ENCODE measurements at places on chromosomes 3 and 15.

DNA sequence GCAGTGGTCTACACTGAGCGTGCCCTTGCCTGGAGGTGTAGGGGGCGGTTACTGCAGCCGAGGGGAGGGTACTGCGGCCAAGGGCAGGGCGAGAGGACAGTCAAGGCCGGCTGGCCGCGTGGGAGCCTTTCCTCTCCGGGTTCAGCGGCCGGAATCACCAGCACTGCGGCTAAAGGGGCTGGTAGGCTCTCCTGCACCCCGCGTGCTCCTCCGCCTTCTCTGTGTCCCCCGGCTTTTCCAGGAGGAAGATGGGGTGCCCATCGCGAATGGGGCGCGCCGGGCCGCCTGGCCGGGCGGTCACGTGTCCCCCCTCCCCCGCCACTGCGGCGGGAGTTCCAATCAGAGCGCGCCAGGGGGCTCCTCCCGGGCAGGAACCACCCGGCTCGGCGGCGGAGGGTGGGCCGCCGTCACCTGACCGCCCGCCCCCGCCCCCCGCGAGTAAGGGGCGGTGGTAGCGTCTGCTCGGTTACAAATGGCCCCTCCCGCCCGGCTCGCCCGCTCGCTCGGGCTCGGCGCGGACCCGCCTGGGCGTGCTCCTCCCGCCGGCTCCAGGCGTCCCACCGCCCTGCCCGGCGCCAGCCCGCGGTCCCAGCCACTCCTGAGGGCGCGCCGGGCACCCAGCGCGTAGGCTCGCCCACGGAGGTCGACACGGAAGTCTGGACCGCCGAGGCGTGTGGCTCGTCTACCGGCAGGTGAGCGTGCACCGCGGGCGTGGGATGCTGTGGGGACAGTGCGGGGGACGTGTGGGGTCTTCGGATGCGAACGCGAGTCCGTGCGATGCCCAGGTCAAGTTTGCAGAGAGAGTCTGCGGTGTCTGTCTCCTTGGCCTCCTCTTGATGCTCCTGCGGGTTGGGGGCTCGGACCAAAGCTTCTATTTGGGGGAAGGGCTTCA lies 242.6 kb upstream of the TOPAZ1 start:
- DNase-seq = no peak

GRCh38 chr15:48331796-48332641 lies 790 bp downstream of the DUT start:
- peak; percentile 56 for DNase-seq

GRCh38 chr15:80072285-80072994 lies 13.0 kb downstream of the ZFAND6 start:
- DNase-seq = peak; percentile 78

DNA sequence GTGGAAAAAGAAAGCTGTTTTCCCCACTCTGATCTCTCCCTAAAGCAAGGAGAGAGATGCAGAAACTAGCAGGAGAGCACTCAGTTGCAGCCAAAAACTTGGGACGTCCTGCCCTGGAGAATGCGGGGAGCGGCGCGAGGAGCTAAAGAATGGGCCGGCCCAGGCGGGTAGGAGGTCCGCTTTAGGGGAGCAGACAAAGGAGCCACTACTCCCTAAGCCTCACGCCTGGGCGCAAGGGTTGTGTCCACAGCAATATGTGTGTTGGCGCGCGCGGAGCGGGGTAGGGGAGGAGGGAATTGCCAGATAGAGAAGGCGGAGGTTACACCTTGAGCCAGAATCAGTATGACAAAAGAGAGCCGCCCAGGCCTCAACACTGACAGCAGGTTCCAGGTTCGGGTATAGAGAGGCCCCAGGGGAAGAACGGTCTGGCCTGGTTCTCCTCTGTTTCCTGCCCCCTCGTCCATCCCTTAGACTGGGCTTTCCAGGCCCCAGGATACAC lies 2.9 kb downstream of the WNT5A start:
- no peak for DNase-seq

GRCh38 chr3:189908646-189909045 lies 212.1 kb downstream of the P3H2 start:
- no peak for DNase-seq

DNA sequence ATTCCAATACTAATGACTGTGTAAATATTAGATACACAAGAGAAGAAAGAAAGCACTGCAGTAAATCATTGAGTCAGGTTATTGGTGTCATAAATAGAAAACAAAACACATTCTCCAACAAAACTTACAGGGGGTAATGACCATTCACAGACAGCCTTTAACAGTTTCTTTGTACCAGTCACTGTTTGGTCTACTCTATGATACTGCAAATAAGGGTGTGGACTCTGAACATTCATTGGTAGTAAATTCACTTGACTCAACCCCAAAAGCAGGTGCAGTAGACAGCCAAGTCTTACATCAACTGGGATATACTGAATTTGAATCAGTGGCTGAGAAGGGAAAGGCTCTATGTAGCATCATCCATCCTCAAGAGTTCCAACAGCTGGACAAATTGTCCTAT lies 463.5 kb downstream of the FOXP1 start:
- no peak for DNase-seq

- DNase-seq = no peak
Measured at GRCh38 chr3:53155760-53156159, 5.2 kb upstream of the PRKCD start.

Measured in right renal cortex interstitium (tissue), 3 donors.